ENCODE measurements at places on chromosomes 1 and 21. TPM values are rescaled to one million over a fixed set of nuclear protein-coding genes. Genes with fewer than 3 reads are reported as not detected.
A peak's percentile ranks its signal among the peaks of the same experiment; 100 is the strongest.

GRCh38 chr1:2868571-2869195 lies 67.2 kb upstream of the TTC34 start:
- no peak overlapping the region for H3K27ac ChIP-seq
- H3K4me1 ChIP-seq, result no peaks in the 10 kb centered on the region
- no peak for DNase-seq
- H3K4me3 ChIP-seq, result no peak overlapping the region
- no peaks in the 10 kb centered on the region for H3K27me3 ChIP-seq

DNA sequence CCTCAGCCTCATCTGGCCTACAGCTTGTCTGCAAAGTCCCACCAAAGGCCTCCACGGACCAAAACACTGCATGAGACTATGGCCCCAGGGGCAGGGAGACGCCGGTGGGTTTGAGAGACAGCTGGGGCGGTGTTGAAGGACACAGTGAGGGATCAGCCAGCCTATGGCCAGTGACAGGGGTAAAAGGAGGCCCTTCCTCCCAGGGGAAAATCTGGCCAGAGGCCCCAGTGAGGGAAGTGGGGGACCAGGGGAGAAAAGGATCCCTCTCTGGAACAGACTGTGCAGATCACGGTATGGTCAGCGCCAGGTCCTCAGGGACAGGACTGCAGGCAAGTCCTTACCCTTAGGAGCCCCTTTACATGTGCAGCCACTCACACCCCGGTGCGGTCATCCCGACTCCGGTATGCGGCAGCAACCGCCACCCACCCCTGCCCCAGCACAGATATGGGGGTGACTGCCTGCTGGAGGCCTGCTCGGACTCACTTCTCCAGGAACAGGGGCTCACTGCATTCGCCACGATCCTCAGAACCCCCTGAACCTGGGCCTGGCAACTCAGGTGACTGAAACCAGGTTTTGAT lies 1.3 kb downstream of the CERS2 start:
- peak overlapping the region; percentile 92 for H3K27ac ChIP-seq
- H3K36me3 ChIP-seq, result peaks cover 6% of the 10 kb centered on the region
- no peak for DNase-seq
- H3K4me1 ChIP-seq, result peaks cover 69% of the 10 kb centered on the region
- H3K27me3 ChIP-seq, result no peaks in the 10 kb centered on the region

KRTAP21-2 gene
- total RNA-seq, result not detected

DNA sequence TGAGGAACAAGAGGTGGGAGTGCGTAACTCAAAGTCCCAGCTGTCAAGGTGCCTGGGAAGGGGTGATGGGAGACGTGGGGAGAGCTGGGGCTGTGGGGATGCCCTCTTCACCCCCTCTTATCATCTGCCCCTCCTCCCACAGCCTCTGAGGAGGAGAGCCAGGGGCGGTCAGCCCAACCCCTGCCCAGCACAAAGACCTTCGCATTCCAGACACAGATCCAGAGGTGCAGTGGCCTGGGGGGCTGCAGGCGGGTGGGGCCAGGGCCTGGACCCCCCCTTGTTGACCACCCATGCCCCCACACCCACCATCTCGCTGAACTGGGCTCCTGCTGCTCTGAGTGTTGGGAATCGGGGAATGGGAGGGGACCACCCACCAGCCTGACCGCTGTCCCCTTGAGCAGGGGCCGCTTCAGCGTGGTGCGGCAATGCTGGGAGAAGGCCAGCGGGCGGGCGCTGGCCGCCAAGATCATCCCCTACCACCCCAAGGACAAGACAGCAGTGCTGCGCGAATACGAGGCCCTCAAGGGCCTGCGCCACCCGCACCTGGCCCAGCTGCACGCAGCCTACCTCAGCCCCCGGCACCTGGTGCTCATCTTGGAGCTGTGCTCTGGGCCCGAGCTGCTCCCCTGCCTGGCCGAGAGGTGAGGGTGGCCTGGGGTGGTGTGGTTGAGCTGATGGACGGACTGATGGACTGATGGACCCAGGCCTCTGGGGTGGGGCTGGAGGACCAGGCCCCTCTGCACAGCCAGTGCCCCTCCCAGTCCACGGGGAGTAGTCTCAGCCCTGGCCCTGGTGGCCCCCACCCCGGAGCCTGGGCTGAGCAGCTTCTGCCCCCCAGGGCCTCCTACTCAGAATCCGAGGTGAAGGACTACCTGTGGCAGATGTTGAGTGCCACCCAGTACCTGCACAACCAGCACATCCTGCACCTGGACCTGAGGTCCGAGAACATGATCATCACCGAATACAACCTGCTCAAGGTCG lies 29.7 kb downstream of the TRIM11 start:
- H3K4me3 ChIP-seq, result no peak overlapping the region
- no peaks in the 10 kb centered on the region for H3K36me3 ChIP-seq
- H3K27me3 ChIP-seq, result no peaks in the 10 kb centered on the region
- DNase-seq, result no peak
- H3K4me1 ChIP-seq, result peaks cover 7% of the 10 kb centered on the region

GRCh38 chr21:29237110-29238052 lies 61.3 kb upstream of the BACH1 start:
- peak overlapping the region; percentile 25 for H3K27ac ChIP-seq
- DNase-seq, result no peak
- H3K27me3 ChIP-seq, result no peaks in the 10 kb centered on the region
- H3K36me3 ChIP-seq, result no peaks in the 10 kb centered on the region
- peaks cover 28% of the 10 kb centered on the region for H3K4me1 ChIP-seq
- H3K4me3 ChIP-seq, result peak overlapping the region; percentile 22

DNA sequence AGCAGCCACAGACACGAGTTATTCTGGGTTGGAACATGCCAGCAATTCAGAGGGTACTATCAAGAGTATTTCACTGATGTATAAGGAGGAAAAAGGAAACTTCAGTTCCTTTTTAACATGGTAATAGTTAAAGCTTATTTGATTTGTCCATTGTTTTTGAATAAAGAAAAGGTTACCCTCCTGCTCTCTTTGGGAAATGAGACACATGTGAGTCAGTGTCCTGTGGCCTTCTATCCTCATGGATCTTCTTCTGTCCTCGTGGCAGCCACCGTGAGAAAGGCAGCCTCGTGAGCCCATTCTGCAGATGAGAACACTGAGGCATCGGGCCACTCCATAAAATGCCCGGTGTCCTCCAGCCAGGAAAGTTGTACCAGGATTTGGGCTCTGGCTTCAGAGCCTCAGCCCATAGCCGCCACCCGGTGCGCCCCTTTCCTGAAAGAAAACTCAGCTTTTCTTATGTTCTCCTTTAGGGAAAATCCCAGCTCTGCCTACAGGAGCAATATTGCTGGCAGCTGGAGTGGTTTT lies 24.8 kb downstream of the KCNAB2 start:
- H3K36me3 ChIP-seq, result peaks cover 4% of the 10 kb centered on the region
- no peaks in the 10 kb centered on the region for H3K4me1 ChIP-seq
- H3K27ac ChIP-seq, result no peak overlapping the region

- no peaks in the 10 kb centered on the region for H3K27me3 ChIP-seq
- H3K4me3 ChIP-seq, result no peak overlapping the region
- H3K27ac ChIP-seq, result no peak overlapping the region
- no peaks in the 10 kb centered on the region for H3K36me3 ChIP-seq
- no peaks in the 10 kb centered on the region for H3K4me1 ChIP-seq
Measured at GRCh38 chr1:74395571-74395970, 116.8 kb downstream of the LRRC53 start.

GRCh38 chr1:41723786-41724185 lies 194.9 kb downstream of the HIVEP3 start:
- H3K27me3 ChIP-seq, result no peaks in the 10 kb centered on the region
- H3K4me3 ChIP-seq, result no peak overlapping the region
- peaks cover 14% of the 10 kb centered on the region for H3K4me1 ChIP-seq
- no peaks in the 10 kb centered on the region for H3K36me3 ChIP-seq

DNA sequence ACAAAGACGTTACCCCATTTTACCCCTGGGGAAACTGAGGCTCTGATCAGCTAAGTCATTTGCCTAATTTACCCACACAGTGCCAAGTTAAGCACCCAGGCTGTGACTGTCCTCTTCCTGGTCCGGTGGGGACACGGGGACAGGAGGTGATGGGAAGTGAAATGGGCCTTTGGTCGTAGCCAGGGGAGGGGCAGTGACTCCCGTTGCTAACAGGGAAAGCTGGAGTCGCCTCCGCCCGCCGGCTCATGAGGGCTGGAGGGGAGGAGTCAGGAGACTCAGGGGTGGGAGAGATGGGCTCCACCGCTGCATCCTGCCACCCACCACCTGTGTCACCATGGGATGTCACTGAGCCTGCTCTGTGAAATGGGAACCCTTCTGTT lies 139.3 kb downstream of the PGBD5 start:
- no peak overlapping the region for H3K27ac ChIP-seq
- no peaks in the 10 kb centered on the region for H3K4me1 ChIP-seq
- no peak for DNase-seq
- no peaks in the 10 kb centered on the region for H3K27me3 ChIP-seq
- H3K4me3 ChIP-seq, result no peak overlapping the region

- no peaks in the 10 kb centered on the region for H3K36me3 ChIP-seq
- H3K27ac ChIP-seq, result no peak overlapping the region
- peaks cover 26% of the 10 kb centered on the region for H3K4me1 ChIP-seq
- no peaks in the 10 kb centered on the region for H3K27me3 ChIP-seq
Measured at GRCh38 chr1:237226177-237226944, 184.4 kb downstream of the RYR2 start.

YOD1 gene
- total RNA-seq, result 8.4 TPM
